ENCODE measurements at places on chromosomes 6 and 20. TPM values are rescaled to one million over a fixed set of nuclear protein-coding genes. Genes with fewer than 3 reads are reported as not detected.

DNA sequence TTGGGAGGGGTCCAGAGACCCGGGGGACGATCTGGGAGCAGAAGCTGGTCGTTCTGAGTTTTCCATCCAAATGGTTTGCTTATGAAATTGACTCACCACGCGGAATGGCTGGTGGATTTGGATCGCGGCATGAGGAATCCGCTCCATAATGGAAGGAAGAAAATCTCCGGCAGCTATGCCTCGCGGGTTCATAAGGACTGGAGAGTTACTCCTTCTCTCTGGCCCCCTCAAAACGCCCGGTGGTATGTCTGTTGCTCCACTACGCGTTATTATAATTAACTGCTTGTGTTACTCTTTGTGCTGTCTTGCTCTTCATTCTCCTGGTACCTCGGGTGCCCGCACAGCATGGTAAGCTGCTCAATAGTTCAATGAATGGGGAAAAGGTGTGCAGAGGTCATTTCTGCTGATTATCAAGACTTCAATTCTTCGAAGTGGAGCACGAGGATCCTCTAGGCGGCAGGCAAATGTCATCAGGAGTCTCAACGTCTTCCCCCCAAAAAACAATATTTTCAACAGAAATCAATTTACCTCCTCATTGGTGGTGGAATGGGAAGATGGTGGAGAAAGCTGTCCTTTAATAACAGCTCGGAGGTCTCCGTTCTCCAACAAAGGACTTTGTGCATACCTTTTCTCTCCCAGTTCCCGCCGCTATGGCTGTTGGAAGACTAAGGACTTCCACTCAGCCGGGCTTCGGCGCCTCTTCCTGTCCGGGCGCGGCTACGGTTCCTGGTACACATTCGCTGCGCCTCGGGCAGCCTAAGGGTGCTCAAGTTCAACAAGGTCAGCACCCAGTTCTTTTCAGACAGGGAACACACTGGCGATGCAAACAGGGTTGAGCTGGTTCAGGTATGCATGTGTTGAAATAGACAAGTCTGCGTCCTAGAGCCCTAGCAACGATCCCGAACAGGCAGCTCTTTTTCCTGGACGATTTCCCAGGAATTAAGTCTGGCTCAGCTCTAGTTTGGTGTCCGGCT lies 9.2 kb upstream of the PRSS16 start:
- no peak for ATAC-seq

DNA sequence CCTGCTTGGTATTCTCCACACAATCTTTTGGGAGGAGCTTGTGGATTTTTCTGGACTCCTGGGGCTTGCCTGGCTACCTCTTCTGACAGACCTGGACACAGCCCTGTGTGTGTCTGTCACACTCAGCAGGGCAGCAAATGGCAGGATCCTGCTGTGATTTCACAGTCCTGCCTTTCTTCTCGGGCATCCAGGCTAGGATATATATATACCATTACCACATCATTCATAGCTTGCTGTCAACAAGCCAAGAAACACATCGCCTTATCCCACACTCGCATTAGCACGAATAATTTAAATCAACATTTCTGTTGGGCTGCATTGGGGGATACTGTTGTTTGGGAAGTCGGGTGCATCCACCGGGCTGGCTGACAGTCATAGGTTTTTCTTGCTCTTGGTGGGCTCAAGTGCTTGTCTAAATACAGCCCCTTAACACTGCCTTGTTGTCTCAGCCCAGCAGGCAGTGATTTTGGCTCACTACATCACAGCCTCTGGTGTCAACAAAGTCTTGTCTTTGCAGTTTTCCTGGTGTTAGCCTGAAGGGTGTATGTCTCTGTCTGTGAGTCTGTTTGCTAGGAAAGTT lies 154.9 kb upstream of the FERMT1 start:
- ATAC-seq, result peak; percentile 22

Gene ARMH2
- 0.59 TPM for total RNA-seq

Gene CDYL
- total RNA-seq, result 66.5 TPM

Gene BPIFB2
- not detected for total RNA-seq

DNA sequence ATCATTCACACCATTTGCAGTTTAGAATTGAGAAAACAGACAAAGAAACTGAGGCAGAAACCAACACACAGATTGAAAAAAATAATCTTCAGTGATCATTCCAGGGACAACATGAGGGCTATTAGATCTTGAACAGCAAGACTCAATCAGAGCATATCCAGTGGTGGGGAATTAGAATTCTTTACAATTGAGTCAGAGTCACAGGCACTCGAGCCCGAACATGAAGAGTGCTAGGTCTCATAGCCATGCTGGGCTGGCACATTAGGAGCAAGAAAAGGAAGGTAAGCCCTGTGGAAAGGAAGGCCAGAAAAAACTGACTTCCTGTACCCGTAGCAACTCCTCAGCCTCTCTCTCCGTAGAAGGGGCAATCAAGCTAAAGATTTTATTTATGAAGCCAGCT lies 419.9 kb downstream of the HAO1 start:
- no peak for ATAC-seq

- no peak for ATAC-seq
Measured at GRCh38 chr6:111176038-111176759, 88.9 kb downstream of the SLC16A10 start.

Gene ASIP
- not detected for total RNA-seq

Gene LTB
- total RNA-seq, result 1.9 TPM

DNA sequence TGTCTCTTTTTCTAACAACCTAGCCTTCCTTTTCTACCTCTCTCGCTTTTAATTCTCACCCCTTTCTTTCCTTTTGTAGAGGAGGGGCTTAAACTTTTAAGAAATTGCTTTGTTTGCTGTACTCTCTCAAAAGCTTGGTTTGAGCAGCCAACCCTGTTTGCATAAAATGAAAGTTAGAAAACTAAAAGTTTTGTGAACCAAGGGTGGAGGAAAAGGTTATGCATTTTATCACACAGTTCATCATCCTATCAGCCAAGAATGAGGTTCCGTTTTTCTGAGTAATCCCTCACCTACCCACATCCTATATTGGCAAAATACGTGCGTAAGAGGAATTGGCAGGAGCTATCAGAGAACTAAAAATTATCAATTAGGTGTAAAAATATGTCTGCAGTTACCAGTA lies 42.8 kb upstream of the LOC128125822 start:
- ATAC-seq, result no peak

Gene HDGFL1
- total RNA-seq, result 1.5 TPM

DNA sequence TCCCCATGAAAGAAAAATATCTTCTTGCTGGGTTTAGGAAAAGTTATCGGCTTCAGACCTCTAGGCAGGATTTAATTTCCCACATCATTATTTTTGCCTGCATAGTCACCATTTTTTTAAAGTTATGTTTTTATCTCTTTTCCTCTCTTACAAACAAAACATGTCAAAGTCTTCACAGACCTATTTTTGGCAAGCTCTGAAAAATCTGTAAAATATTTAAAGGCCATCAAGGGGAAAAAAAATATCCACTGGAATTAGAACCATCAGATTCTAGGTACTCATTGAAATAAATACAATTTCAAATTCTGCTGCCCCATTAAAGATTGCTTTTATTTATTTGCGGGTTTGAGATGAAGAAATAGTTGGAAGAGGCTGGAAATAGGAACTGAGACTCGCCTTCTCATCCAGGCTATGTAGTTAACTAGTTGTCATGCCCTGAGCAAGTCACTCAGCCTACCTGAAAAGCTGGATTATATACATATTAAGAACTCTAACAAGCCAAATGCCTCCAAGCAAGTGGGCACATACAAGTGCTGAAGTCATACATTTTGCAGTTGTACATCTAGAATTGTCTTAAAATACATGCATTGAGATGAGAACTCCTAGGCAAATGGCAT lies 101.7 kb upstream of the SASH1 start:
- ATAC-seq, result no peak

DNA sequence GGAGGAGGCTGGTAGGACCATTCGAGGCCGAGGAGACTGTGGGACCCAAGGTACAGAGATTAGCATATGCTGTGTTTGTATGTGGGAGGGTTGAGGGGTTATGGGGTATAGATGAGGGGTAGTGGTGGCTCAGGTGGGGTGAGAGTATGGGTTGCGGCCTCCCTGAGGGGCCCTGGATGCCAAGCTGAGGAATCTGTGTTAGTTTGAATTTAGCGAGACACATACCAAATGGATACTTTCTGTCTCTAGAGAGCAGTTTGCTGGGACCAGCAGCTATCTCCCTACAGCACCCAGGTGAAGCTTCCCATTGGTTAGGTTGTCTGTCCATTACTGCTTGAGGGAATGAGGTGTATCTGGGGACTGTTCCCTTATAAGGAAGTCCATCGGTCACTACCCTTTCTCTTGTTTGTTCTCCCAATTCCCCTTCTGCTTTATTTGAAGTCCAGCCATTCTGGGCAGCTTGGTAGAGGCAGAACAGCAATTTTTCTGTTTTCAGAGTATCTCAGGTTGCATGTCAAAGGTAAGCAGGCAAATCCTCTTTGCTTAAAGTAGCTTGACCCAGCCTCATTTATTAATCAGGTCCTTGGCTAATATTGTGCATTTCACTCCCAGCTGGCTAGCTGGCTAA lies 15.2 kb downstream of the CHMP4B start:
- no peak for ATAC-seq

Data from motor neuron (in vitro differentiated cells).